ENCODE measurements at places on chromosomes 7 and 10. TPM values are rescaled to one million over a fixed set of nuclear protein-coding genes. Genes with fewer than 3 reads are reported as not detected.

The GRK5 gene
- 75.5 TPM for total RNA-seq

The AKR1D1 gene
- not detected for total RNA-seq

The TYW1B gene
- not detected for total RNA-seq

The MPLKIP gene
- total RNA-seq, result 55.5 TPM

DNA sequence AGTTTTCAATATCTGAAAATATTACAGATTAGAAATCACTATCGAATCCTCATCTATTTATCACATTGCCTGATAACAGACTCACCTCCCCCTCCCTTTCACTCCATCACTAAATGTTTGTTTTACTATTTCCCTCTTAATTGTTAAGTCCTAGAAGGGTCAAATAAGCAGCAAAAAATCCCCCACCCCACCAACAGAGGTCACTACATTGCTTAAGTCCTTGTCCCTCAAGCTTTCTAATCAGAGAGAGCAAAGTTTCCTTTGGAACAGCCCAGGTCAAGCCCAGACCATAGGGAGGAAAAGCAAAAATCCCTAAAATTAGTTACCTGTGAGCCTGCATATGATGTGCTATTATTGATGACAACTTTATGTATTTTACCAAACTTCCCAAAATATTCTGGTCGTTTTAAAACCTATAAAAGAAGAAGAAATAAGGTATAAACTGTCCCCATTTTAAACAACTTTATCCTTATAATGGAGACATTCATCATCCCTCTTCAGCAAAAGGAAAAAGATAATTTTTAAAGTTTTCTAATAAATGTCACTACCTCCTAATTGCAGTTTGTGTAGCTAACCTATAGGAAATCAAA, 95.0 kb downstream of the CNOT4 start:
- no peak for DNase-seq

- peak; percentile 68 for DNase-seq
These were observed at the start of gene CRPPA for GRCh38 chr7:16421333-16422102. TSS of gene CRPPA (minus strand) at chr7:16421538. CDS start at chr7:16421322, 216 bp downstream.

All from ascending aorta (tissue), 2 donors.